ENCODE measurements at places on chromosomes 1 and 21.

GRCh38 chr1:26067432-26067911 lies at the start of gene TRIM63:
TSS of gene TRIM63 (minus strand) at chr1:26067630. CDS start at chr1:26067494, 136 bp downstream.
- DNase-seq = no peak

- peak; percentile 43 for DNase-seq
These were observed 11.1 kb upstream of the RAB42 start for GRCh38 chr1:28580722-28581530.

DNA sequence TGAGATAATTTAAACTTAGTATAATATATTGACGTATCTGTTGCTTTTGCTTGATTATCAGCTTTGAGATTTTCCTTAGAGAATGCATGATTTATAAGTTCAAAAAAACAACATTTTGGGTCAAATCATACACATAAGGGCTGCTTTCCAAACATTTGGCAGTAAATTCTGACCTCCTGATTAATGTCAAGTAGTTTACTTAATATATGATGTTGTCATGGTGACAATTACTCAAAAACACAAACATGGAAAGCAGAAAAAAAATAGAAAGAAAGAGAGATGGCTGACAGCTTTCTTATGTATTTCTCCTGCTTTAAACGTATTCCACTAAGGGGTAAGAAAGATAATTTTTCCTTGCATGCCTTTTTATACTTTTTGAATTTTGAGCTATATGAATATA lies 258.2 kb upstream of the C1orf105 start:
- no peak for DNase-seq

DNA sequence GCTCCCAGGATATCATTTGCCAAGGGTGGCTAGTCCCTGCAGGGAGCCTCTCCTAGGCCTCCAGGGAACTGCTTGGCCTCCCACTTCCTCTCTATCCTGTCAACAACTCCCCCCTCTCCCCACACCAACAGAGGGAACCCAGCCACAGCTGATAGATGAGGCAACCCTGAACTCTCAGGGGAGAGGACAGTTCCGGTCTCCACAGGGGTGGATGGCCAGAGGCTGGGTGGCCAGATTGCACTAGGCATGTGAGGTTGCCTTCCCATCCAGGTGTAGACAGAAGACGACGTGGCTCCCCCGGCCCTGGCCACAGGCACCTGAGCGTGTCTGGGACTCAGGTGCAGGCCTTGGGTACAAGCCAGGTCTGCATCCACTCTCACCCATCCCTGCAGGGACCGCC lies 53.3 kb downstream of the TOR1AIP2 start:
- DNase-seq = no peak

DNA sequence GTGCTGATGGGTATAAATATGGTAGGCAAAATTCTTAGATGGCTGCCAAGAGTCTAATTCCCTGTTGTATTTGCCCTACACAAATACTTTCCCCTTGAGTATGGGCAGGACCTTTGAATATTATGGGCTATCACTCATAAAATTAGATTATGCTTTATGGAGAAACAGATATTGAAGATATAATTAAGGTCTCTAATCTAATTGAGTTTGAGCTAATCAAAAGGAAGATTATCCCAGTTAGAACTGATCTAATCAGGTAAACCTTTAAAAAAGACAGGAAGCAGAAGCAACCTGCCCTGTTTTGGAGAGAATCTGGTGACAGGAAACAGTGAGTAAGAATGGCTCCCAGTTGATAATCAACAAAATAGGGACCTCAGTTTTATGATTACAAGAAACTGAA lies 609.0 kb upstream of the PRMT6 start:
- DNase-seq = no peak

DNA sequence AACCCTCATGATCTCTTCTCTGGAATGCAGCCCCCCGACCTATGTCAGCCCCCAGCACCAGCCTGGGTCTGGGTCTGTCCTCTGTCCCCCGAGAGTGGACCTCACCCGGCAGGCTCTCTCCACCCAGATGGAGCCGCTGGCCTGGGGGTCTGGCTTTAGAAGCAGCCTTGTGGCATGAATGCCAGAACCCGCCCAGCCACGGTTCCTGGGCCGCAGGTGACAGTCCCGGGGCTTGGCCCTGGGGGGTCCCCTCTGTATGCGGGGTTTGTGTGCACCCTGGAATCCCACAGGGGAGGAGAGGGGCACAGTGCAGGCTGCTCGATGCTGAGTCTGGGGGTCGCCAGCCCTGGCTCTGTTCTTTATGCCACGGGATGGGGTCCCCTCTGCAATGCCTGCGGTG lies 96.0 kb upstream of the ACTRT2 start:
- no peak for DNase-seq

Data from AML-193 (cell line).